ENCODE measurements at places on chromosomes 3 and 15. TPM values are rescaled to one million over a fixed set of nuclear protein-coding genes. Genes with fewer than 3 reads are reported as not detected.

LDHAL6B gene
- total RNA-seq: not detected

DNA sequence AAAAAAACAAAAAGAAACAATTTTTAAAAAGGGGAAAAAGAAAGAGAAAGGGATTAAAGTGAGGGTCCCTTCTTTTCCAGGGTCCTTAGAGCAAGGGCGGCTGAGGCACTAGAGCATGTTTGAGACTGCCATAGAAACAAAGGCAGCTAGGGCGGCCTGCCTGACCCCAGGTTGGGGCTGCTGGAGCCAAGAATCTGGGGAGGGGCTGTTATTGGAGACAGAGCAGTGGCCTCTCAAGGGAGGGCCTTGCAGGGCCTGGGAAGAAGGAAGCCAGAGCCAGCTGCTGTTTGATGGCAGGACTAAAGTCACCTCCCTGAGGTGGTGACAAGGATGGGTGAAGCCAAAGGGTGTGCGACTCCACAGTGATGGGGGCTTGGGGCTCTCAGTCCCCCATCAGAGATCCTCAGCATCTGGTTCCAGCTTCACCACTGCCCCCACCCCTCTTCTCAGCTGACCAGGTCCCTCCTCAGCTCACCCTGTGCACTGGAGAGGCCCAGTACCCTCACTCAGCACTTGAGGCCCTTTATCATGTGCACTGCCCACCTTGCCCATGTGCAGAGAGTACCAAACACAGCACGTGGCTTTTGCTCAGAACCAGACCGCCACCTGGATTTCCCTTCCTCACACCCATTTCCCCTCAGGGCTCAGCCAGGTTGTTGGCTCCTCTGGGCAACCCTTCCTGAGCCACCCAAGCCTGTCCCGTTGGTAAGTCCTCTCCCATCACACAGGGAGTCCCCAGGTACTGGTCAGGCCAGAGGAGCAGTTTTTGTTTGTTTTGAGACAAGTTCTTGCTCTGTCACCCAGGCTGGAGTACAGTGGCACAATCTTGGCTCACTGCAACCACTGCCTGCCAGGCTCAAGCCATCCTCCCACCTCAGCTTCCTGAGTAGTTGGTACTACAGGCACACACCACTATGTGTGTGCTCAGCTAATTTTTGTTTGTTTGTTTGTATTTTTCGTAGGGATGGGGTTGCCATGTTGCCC lies 1.7 kb downstream of the TMEM89 start:
- DNase-seq: no peak

DNA sequence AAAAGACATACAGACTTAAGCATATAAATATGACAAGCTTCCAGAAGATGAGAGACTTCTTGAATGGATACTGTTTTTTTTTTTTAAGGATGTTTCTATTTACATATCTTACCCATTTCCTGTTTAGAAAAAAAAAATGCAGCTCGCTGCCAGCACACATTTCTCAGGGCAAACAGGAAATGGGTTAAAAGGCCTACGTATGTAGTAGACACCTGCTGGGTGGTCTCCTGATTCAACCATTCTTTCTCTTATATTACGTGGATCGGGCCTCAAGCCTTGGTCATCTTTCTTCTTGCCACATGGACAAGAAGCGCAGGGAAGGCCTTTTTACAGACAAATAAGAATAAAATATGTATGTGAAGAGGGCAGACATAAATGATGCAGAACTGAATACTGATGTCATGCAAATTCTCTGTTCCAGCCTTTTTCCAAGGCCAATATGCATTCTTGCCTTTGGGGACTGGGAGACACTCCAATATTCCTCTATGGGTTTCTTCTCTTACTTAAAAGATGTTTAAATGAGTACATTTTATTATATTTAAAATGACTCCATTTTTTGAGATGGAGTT lies 35.0 kb upstream of the TJP1 start:
- DNase-seq: no peak

GRCh38 chr15:43165801-43166325 lies 19.3 kb upstream of the CCNDBP1 start:
- DNase-seq: no peak

DNA sequence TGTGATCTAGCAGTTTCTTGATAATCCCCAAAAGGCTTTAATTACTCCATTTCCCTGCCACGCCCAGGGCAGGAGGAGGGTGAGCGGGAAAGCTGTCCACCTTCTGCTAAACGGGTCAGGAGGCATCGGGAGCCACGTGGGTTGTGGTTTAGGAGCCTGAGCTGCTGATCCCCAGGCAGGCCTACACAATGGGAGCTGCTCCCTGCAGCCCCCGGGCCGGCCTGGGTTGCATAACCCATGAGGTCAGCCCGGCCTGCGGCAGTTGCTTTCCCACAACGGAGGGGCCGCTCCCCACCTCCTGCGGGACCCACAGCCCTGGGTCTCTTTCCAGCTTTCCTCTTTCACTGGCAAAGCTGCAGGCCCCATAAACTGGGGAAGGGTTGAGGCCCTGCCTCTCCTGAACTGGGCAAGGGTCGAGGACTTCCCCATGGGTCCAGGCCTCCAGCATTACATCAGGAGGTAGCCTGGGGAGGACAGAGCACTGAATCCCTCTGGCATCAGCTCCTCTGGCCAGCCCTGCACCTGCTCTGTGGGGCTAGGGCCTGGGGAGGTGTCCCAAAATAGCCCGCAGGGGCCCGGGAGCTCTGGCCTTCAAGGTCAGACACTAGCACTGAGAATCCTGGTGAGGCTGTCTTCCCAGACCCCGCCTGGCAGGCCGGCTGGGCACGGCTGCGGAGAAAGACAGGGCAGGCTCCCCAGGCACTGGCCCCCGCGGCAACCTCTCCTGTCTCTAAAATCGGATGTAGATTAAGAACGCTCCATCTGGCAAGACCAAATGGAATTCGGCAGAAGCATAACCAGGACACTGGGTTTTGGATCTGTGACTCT lies 47.3 kb downstream of the ZDHHC19 start:
- DNase-seq: no peak

ACKR4 gene
- 0.17 TPM for total RNA-seq

DNA sequence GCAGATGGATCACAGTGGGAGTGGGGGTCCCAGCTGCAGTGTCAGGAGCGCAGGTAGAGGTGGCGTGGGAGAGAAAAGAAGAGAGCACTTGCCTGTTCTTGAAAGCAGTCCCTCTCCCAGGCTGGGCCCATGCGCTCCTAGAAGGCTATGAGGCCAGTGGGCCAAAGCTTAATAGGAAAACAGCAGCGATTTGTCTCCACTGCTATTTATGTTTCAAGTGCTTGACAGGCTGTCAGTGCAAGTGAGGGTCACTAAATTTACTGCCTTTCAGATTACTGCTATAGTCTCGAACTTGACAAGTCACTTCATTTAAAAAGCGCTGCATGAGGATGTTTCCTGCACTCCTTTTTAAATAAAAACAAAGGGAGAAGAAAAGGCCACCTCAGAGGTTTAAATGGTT lies 239.5 kb downstream of the GAP43 start:
- no peak for DNase-seq

- no peak for DNase-seq
These were observed 125.5 kb upstream of the NMNAT3 start for GRCh38 chr3:139803294-139803693.

ANKRD63 gene
- total RNA-seq: not detected

ARL14 gene
- total RNA-seq: not detected

DNA sequence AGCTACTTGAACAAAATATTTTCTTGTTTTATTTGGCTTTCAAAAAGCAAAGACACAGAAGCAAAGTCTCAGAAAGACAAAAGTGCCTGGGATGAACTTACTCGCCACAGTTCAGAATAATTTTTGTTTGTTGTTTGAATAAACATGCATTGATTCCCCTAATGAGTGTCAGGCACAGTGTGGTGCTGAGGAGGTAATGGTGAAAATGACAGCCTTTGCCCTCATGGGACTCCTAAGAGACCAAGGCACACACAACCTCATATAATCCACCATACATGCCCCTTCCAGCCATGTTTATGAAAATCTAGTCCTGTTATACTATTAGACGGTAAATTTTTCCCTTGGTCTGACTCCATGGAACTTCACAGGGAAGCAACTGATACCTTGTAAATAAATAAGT lies 2.5 kb downstream of the GOLIM4 start:
- no peak for DNase-seq

GRCh38 chr3:123158330-123158729 lies 43.4 kb upstream of the SEC22A start:
- no peak for DNase-seq

DNA sequence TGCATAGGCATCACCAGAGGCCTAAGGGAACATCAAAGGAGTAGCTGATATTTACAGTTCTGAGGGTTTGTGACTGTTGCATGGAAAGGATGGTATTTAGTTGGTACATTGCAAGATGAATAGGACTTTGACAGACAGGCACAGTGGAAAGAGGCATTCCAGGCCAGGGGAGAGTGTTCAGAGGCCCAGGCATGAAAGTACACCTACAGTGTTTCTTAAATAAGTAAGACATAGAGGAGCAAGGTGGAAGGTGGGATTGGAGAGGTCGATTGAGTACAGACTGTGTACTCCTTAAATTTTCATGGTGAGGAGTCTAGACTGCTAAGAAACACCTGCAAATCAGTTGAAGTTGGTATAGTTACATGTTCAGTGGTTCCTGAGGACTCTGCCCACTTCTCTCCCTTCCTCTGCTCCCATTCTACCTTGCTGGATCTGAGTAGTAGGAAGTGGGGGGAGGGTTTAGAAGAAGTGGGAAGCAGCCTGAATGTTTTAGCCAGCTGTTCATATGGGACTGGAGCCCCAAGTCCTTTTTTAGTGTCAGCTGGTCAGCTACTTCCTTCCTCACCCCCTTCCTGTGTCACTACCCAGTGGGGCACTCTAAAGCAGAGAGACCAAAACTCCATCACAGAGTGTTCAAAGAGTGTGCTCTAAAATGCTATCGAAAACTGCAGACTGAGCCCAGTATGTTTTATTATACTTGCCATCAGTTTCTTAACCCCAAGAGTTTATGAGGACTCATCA lies 14.0 kb downstream of the KLHL18 start:
- DNase-seq: no peak

Measured in CD8-positive, alpha-beta T cell (primary cell).